Activated naive CD4-positive, alpha-beta T cell treated with anti-CD3 and anti-CD28 coated beads for 36 hours (primary cell): ENCODE measurements at places on chromosomes 6 and 20.

GRCh38 chr20:63678071-63678470, 18.4 kb upstream of the TNFRSF6B start:
- H3K27me3 ChIP-seq: no peaks in the 10 kb centered on the region
- no peak for DNase-seq
- no peak overlapping the region for H3K4me3 ChIP-seq
- no peak overlapping the region for H3K27ac ChIP-seq
- no peaks in the 10 kb centered on the region for H3K4me1 ChIP-seq

GRCh38 chr20:10513061-10513460, 78.0 kb downstream of the SLX4IP start:
- H3K4me3 ChIP-seq: no peak overlapping the region
- no peak for DNase-seq
- H3K36me3 ChIP-seq: peaks cover 4% of the 10 kb centered on the region
- H3K4me1 ChIP-seq: peaks cover 25% of the 10 kb centered on the region

DNA sequence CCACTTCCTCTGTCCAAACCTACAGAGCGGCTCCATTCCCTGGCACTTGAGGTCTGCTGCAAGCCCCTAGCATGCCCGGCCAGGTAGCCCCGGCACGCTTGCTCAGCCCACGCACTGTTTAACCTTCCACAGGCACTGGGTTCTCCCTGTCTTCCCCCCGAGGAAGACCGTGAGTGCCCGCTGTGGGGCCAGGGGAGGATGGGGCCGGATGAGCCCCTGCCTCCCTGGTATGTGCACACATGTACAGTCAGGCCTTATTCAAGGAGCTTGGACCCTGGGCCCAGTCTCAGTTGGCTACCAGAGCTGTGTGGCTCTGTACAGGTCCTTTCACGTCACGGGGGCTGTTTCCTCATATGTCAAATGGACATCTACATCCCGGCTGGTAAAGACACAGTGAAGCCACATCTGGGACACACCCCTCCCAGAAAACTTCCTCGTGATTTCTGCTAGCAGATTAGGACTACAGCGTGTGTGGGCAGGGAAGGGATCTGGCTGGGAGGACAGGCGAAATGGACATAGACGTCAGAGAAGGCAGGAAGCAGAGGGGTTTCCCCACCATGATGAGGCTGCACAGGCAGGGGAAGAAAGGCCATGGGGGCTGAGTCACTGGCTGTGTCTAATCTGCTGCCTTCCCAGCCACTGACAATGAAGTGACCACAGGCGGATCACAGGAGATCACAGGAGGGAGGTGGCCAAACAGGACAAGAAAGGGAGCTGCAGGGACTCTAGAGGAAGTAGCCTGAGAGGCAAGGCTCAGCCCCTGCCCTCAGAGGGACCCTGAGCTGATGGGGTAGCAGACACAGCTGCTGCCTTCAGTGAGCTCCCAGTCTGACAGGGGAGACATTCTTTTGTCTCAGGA, 62.9 kb downstream of the MRPL14 start:
- H3K27ac ChIP-seq: no peak overlapping the region
- H3K36me3 ChIP-seq: no peaks in the 10 kb centered on the region
- peak; percentile 48 for DNase-seq
- H3K27me3 ChIP-seq: peaks cover 4% of the 10 kb centered on the region
- peaks cover 5% of the 10 kb centered on the region for H3K4me1 ChIP-seq

DNA sequence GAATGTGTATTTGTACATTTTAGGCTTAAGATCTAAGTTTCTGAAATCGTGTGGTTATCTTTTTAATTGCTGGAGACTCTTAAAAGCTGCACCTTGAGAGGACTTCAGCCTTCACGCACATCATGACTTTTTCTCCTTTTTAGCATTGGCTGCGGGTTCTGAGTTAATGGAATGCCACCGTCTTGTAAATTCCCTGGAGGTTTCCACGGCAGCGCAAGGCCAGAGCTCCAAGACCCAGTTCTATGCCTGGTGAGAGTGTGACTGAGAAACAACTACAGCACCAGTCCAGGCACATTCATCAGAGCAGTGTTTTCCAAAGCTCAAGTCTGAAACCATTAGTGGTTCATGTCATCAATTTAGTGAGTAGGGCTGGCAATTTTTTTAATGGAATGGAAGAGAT, 23.0 kb downstream of the PRR18 start:
- H3K4me1 ChIP-seq: no peaks in the 10 kb centered on the region
- no peak for DNase-seq
- H3K27me3 ChIP-seq: peaks cover 5% of the 10 kb centered on the region
- H3K27ac ChIP-seq: no peak overlapping the region
- H3K4me3 ChIP-seq: no peak overlapping the region
- no peaks in the 10 kb centered on the region for H3K36me3 ChIP-seq

DNA sequence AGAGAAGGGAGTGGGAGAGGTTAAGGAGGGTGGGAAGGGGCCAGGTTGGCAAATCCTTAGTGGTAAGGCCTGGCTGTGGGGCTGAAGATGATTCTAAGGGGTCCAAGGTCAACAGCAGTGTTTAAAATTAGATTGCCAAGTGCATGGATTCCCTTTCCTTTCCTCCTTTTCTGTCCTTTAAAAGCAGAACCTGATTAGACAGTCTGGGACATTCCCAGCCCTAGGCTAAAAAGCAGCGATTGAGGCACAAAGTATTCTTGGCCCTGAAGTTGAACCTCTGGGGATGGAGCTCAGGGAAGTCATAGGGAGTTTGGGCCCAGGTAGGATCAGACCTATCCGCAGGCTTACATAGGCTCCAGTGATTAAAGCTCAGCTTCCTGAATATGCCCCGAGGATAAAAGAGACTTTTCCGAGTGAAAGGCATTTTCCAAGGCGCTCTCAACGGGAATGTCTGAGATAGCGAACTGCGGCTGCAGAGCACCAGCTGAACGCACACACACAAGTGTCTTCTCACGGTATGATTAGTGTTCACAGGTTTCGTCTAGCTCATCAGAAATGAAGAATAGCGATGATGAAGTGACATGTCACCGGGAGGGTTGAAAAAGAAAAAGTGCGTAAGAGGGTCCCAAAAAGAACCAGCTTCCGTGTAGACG, 787 bp upstream of the CARMIL1 start:
- H3K4me3 ChIP-seq: peak overlapping the region; percentile 83
- peak overlapping the region; percentile 60 for H3K27ac ChIP-seq
- no peaks in the 10 kb centered on the region for H3K27me3 ChIP-seq

DNA sequence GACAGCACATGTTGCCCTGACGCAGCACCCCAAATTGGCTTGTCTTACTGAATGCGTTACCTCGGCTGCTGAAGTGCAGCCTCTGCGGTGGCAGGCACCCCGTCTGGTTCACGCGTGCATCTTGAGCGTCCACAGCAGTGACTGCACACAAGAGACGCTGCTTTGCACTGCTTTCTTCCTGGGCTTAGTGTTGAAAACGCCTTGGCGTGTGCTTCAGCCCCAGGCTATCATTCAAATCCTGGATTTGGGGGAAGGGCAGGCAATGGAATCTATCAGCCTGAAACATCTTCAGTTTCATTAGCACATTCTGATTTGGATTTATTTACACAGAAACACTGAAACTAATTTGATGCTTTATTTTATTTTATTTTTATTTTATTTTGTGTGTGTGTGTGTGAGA, 342.7 kb downstream of the SMOC2 start:
- no peak overlapping the region for H3K4me3 ChIP-seq
- no peaks in the 10 kb centered on the region for H3K4me1 ChIP-seq
- no peak for DNase-seq
- H3K36me3 ChIP-seq: no peaks in the 10 kb centered on the region
- no peak overlapping the region for H3K27ac ChIP-seq

GRCh38 chr20:41854765-41855164, 236.6 kb upstream of the CHD6 start:
- no peaks in the 10 kb centered on the region for H3K36me3 ChIP-seq
- H3K27me3 ChIP-seq: peaks cover 7% of the 10 kb centered on the region
- no peaks in the 10 kb centered on the region for H3K4me1 ChIP-seq
- H3K27ac ChIP-seq: no peak overlapping the region

GRCh38 chr6:139764498-139764986, 390.1 kb upstream of the CITED2 start:
- H3K4me1 ChIP-seq: peaks cover 9% of the 10 kb centered on the region
- no peak overlapping the region for H3K27ac ChIP-seq
- no peak overlapping the region for H3K4me3 ChIP-seq
- no peak for DNase-seq

GRCh38 chr6:63526931-63527330, 45.3 kb upstream of the LOC128125822 start:
- no peaks in the 10 kb centered on the region for H3K36me3 ChIP-seq
- DNase-seq: no peak
- peaks cover 7% of the 10 kb centered on the region for H3K4me1 ChIP-seq
- H3K27ac ChIP-seq: no peak overlapping the region

DNA sequence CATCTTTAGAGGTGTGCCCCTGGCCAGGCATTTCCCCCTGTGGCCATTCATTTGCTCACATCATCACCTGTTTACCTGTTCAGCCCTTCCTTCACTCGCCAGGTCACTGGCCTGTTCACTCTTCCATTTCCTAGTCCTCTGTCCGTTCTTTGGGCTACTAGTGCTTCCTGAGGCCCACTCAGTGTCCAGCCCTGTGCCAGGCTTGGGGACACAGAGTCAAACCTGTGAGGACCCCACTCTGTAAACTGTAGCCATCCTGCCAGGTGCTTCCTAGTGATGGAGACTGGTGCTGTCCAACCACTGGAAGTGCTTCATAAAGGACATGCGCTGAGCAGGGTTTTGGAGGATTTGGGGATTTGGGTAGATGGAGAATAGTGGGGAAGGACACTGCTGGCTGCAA, 3.5 kb downstream of the DLGAP4 start:
- DNase-seq: no peak
- no peaks in the 10 kb centered on the region for H3K36me3 ChIP-seq
- peaks cover 2% of the 10 kb centered on the region for H3K4me1 ChIP-seq

DNA sequence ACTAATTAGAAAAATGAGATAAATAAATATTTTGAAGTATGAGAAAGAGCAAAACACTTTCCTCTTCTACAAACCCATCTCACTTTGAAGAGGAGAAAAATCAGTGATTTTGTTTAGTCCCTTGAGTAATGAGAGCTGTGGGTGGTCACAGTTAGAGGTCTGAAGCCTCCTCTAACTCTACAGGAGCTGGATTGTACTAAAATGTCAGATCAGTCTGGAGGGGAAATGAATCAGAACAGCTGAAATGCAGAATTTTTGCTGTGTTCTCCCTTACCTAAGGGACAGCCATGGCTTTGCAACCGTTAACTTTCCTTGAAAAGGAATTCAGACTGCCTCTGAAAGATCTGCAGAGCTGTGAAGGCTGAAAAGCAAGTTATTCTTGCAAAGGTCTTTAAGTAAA, 11.4 kb upstream of the RFPL4B start:
- no peak overlapping the region for H3K27ac ChIP-seq
- H3K36me3 ChIP-seq: no peaks in the 10 kb centered on the region
- H3K4me1 ChIP-seq: no peaks in the 10 kb centered on the region
- peaks cover 2% of the 10 kb centered on the region for H3K27me3 ChIP-seq

DNA sequence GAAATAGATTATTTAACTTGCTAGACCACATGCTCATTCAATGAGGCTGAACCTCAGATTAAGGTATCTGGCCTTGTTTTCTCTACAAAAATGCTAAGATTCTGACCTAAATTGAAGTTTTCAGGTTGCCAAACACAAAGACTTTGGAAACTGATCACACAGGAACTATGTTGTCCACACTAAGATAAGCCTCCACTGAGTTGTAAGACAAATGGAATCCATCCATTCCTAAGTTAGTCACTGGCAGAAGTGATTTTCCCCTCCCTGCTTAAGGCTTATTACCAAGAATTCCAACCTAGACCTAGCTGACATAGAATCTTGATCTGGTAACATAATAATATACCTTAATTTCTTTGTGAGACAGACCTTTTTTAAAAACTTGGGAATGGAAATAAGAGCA, 608.1 kb downstream of the TENT5A start:
- H3K27ac ChIP-seq: no peak overlapping the region
- H3K4me3 ChIP-seq: no peak overlapping the region
- no peaks in the 10 kb centered on the region for H3K36me3 ChIP-seq
